ENCODE measurements at places on chromosomes 7 and 10.
A peak's percentile ranks its signal among the peaks of the same experiment; 100 is the strongest.

DNA sequence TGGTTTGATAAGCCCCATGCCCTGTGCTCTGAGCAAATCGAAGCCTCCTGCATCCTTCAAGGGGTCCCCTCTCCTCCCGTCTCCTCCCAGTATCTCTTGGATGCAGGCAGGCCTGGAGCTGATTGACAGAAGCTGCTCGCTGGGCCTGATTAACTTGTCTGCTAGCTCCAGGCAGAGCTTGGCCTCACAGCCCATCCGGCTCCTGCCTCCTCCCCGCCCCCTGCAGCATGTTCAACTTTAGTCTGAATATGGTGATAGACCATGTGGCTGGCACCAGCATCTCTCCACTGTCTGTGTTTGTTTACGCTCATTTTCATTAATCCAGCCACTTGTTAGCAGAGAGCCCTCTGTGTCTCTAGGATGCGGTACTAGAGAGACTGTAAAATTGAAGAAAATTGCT is 432.2 kb downstream of the DPP6 start:
- H3K27me3 ChIP-seq, result no peaks in the 10 kb centered on the region
- no peaks in the 10 kb centered on the region for H3K36me3 ChIP-seq
- peak; percentile 11 for DNase-seq
- H3K4me1 ChIP-seq, result no peaks in the 10 kb centered on the region

- no peak overlapping the region for H3K27ac ChIP-seq
- no peak for DNase-seq
- no peak overlapping the region for H3K4me3 ChIP-seq
- H3K36me3 ChIP-seq, result no peaks in the 10 kb centered on the region
Measured at GRCh38 chr7:106493041-106493731, 167.8 kb downstream of the CCDC71L start.

- peak overlapping the region; percentile 85 for H3K27ac ChIP-seq
- H3K4me3 ChIP-seq, result no peak overlapping the region
Measured at GRCh38 chr10:71748671-71749191, 24.6 kb downstream of the VSIR start.

- H3K27ac ChIP-seq, result no peak overlapping the region
- H3K4me3 ChIP-seq, result no peak overlapping the region
- peaks cover 13% of the 10 kb centered on the region for H3K4me1 ChIP-seq
Measured at GRCh38 chr10:28681291-28681763, 4.0 kb downstream of the BAMBI start.

- H3K36me3 ChIP-seq, result no peaks in the 10 kb centered on the region
- peaks cover 4% of the 10 kb centered on the region for H3K27me3 ChIP-seq
- H3K4me3 ChIP-seq, result no peak overlapping the region
- no peak for DNase-seq
- H3K4me1 ChIP-seq, result no peaks in the 10 kb centered on the region
Measured at GRCh38 chr7:138666385-138666784, 34.8 kb downstream of the SVOPL start.

GRCh38 chr7:131370523-131370968 is 42.9 kb downstream of the MKLN1 start:
- H3K36me3 ChIP-seq, result no peaks in the 10 kb centered on the region
- H3K27me3 ChIP-seq, result no peaks in the 10 kb centered on the region
- no peaks in the 10 kb centered on the region for H3K4me1 ChIP-seq
- no peak for DNase-seq

DNA sequence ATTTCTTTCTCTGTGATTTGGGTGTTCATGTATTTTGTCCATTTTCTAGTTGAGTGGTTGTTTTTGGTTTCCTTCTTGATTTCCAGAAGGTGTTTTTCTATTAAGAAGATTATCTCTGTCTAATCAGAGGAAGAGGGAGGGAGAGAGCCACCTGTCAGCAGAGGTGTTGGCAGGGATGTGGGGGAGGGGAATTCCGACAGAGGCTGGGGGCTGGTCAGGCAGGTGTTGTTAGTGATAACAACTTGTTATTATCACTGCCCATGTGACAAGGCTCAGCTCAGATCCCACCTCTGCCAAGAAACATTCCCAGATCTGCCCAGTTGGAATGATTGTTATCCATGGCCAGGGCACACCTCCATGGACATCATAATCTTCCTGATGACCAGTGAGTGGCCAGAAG is 293.4 kb downstream of the GFRA1 start:
- no peak overlapping the region for H3K4me3 ChIP-seq
- DNase-seq, result no peak
- H3K4me1 ChIP-seq, result peaks cover 4% of the 10 kb centered on the region
- no peak overlapping the region for H3K27ac ChIP-seq
- H3K36me3 ChIP-seq, result no peaks in the 10 kb centered on the region

DNA sequence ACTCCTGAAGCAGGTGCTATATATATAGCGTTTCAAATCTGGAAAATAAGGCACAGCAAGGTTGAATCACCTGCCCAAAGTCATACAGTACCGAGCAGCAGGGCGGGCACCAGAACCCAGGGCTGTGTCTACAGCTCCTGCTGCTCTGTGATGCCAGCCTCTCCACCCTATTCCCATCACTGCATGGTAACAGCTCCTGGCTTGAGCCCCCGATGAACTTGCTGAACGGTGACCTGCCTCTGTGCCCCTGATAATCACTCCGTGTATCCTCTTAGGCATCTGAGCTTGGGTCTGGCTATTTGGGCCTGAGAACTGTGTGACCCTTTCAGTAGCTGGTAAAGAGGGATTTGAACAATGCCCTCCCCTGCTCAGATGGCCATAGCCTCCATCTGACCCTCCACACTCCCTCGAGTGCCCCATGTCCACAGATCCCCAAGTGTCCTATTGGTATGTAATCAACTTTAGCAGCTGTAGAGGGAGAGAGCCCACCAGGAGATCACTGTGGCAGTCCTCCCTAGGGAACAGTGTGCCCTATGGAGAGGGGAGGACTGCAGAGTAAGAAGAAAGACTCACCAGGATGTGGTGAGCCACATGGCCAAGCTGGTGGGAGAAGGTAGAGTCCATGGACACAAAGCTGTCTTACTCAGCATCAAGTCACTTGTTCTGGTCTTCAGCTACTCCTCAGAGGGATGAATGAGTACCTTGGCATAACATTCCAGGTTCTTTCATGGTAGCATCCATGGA is 1.1 kb upstream of the ARHGAP22 start:
- peaks cover 24% of the 10 kb centered on the region for H3K4me1 ChIP-seq
- H3K36me3 ChIP-seq, result no peaks in the 10 kb centered on the region
- H3K27me3 ChIP-seq, result peaks cover 33% of the 10 kb centered on the region
- no peak for DNase-seq
- H3K27ac ChIP-seq, result no peak overlapping the region

DNA sequence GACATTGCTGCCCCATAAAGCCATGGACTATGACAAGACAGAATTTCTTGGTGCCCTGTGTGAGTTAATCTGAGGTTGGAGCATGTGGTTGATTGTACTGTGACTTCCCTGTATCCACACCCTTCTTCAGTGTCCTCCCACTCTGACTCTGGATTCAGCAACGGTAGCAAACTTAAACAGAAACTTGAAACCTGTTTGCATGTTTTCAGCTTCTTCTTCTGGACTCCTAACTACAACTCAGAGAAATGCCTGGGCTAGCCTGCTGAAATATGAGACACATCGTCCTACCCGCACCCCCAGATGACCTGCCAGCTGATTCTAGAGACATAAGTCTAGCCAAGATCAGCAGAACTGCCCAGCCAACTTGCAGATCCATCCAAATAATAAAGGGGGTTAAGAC is 78.4 kb downstream of the IPMK start:
- H3K4me3 ChIP-seq, result no peak overlapping the region
- H3K27me3 ChIP-seq, result no peaks in the 10 kb centered on the region
- peak; percentile 40 for DNase-seq
- H3K27ac ChIP-seq, result no peak overlapping the region
- H3K36me3 ChIP-seq, result no peaks in the 10 kb centered on the region

GRCh38 chr10:56605051-56605450 is 244.0 kb upstream of the ZWINT start:
- no peaks in the 10 kb centered on the region for H3K27me3 ChIP-seq
- no peak overlapping the region for H3K4me3 ChIP-seq

- no peak overlapping the region for H3K27ac ChIP-seq
- no peaks in the 10 kb centered on the region for H3K4me1 ChIP-seq
Measured at GRCh38 chr10:7111561-7111960, 299.3 kb downstream of the SFMBT2 start.

DNA sequence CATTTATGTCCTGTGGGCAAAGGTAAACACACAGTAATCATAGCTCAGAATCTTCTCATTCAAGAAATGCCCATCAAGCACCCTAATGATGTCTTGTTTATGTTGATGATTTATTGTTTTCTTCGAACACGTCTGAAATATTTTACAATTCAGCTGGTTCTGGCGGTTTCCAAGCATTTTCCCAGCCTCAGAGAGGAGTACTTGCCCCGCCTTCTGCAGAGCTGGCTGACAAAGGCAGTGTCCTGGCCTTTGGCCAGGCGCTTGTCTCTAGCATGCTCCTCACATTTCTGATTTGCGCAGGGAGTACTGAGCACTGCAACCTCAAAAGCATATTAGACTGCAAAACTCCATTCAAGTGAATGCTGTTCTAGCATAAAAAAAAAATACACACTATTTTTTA is 314.2 kb upstream of the GNAI1 start:
- peak; percentile 83 for DNase-seq
- no peak overlapping the region for H3K4me3 ChIP-seq
- no peaks in the 10 kb centered on the region for H3K4me1 ChIP-seq

- peaks cover 2% of the 10 kb centered on the region for H3K4me1 ChIP-seq
- no peak overlapping the region for H3K4me3 ChIP-seq
- H3K27me3 ChIP-seq, result peaks cover 2% of the 10 kb centered on the region
- no peak overlapping the region for H3K27ac ChIP-seq
- no peak for DNase-seq
- H3K36me3 ChIP-seq, result no peaks in the 10 kb centered on the region
Measured at GRCh38 chr7:75814407-75814947, 871 bp upstream of the CCL24 start.

- no peaks in the 10 kb centered on the region for H3K27me3 ChIP-seq
- no peaks in the 10 kb centered on the region for H3K4me1 ChIP-seq
- no peak for DNase-seq
- no peak overlapping the region for H3K27ac ChIP-seq
Measured at GRCh38 chr7:143892527-143893300, 9.3 kb downstream of the TCAF1 start.

DNA sequence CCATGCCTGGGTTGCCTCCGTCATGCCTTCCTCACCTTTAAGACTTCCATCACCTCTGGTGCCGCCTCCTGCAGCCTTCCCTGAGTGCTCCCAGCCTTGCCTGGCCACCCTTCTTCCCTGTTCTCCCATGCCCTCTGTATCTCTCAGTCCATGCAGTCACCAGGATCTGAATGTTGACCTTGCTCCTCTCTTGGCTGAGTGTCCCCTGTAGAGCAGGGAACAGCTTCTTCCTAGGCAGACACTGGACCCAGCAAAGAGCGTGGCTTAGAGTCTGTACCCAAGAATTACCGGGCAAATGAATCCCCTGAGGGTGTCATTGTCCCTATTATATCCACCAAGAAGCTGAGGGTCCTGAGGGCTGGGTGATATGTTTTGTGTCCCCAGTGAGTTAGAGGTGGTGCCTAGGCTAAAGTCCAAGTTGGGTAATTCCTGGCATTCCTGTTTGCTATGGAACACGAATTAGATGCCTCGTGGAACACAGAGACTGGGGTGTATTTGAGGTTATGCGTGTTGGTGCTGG is 505.6 kb downstream of the RPS24 start:
- H3K27me3 ChIP-seq, result peaks cover 9% of the 10 kb centered on the region
- no peak overlapping the region for H3K27ac ChIP-seq
- no peak overlapping the region for H3K4me3 ChIP-seq

- H3K36me3 ChIP-seq, result peaks cover 20% of the 10 kb centered on the region
- H3K27me3 ChIP-seq, result no peaks in the 10 kb centered on the region
- H3K27ac ChIP-seq, result no peak overlapping the region
- no peak overlapping the region for H3K4me3 ChIP-seq
Measured at GRCh38 chr7:44621034-44621749, 14.8 kb downstream of the OGDH start.

DNA sequence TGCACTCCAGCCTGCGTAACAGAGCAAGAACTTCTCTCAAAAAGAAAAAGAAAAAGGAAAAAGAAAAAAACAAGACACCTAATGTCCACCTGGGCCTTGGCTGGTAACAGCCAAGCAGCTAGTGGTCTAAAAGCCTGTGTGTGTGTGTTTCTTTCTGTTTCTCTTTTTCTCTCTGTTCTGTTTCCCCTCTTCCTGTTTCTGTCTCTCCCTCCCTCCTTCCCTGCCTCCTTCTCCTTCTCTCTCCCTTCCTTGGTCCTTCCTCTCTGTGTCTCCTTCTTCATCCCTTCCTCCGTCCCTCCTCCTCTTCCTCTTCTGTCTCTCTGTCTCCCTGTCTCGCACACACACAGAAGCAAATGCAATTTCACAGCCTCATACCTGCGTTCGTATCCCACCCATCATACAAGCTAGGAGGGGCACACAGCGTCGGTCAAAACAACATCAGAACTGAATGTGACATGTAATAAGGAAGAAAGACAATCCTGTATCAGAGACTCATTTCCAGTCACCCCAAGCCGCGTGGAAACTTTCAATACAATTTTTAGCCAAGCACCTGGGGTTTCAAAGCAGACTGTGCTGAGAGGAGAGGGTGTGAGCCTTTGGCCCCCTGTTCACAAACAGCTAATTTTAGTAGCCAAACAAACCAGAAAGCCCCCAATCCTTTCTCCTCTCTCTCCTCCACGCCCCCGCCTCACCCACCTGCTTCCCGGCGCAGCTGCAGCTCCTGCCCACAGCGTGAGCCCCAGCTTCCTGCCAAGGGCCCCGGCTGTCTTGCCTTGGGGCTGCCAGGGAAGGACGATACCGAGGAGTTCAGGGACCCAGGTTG is 50.2 kb upstream of the GNA12 start:
- no peaks in the 10 kb centered on the region for H3K36me3 ChIP-seq
- H3K4me1 ChIP-seq, result peaks cover 19% of the 10 kb centered on the region
- peaks cover 12% of the 10 kb centered on the region for H3K27me3 ChIP-seq
- H3K4me3 ChIP-seq, result no peak overlapping the region
- DNase-seq, result peak; percentile 30

- H3K4me1 ChIP-seq, result no peaks in the 10 kb centered on the region
- no peak overlapping the region for H3K27ac ChIP-seq
- no peak overlapping the region for H3K4me3 ChIP-seq
- DNase-seq, result no peak
- no peaks in the 10 kb centered on the region for H3K36me3 ChIP-seq
Measured at GRCh38 chr7:33431543-33431942, 302.2 kb downstream of the BBS9 start.

DNA sequence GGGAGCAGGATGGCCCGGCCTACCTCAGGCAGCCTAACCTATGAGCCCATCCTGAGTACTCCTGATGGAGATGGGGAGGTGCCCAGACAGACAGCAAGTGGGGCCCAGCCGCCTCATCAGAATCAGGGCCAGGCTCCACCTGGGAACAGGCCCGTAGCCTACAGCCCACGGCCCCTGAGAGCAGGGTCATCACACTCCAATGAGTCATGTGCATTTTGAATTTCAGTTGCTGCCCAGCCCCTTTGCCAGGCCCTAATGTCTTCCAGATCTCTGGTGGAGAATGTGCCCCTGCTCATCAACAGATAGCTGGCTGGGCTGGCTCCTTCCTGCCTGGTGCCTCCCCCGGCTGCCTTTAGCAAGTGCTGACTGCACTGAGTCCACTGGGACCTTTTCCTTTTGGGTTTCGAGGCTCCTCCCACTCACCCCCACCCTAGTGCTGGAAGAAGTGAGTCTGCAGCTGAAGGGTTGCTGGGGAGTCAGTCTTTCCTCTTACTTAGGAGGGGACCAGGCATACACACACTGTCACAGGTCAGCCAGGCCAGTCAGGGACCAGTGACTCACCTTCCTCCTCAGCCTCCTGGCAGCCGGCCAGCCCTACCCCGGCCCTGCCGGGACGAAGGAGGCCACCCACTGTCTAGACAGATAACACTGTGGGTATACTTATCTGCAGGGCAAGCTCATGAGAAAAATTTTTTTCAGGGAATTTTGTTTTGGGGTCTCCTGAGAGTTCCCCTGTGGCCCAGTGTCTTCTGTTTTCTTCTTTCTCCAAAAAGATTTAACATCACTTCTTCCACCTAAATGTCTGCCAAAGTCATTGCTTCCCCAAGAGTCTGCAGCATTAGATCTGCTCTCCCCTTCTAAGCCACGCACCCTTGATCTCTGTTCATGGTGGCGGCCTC is 9.1 kb upstream of the ASIC3 start:
- no peaks in the 10 kb centered on the region for H3K27me3 ChIP-seq
- peaks cover 56% of the 10 kb centered on the region for H3K36me3 ChIP-seq
- no peak overlapping the region for H3K27ac ChIP-seq
- DNase-seq, result peak; percentile 53

Data from muscle of leg (tissue), 16 donors.